Stimulated activated CD4-positive, alpha-beta T cell treated with anti-CD3 and anti-CD28 coated beads, Interleukin-2, amount 100 ng/mL, for 24 hours (primary cell): ENCODE measurements at places on chromosomes 3 and 15.

GRCh38 chr3:187750006-187750512, 4.8 kb upstream of the BCL6 start:
- no peak for DNase-seq

DNA sequence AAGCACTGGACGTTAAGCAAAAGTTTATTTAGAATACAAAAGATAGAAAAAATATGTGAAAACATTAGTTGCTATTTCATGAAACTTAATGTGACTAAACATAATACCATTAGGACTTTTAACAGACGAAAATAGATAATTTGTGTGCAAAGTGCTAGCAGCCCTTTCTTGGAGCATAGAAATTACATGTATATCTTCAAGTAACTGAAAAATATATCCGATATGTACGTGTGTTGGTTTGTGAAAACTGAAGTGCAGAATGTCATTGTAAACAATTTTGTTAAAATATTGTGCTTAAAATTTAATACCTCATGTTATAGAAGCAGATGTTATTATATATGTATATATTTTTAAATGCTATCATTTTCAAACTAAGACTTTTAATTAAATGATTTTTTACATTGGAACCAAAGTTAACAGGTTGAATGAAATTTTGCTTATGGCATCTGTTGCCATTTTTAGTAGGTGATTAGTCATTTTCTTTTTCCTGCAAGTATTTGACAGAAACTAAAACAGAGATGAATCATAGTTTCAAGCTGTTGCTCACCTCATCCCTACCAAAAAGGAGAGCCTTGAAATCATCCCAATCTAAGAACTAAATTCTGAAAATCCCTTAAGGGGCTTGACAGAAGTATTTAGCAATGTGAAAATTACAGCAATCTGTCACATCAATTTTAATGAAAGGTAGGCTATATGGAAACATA, 334.8 kb downstream of the NAALADL2 start:
- no peak for DNase-seq

DNA sequence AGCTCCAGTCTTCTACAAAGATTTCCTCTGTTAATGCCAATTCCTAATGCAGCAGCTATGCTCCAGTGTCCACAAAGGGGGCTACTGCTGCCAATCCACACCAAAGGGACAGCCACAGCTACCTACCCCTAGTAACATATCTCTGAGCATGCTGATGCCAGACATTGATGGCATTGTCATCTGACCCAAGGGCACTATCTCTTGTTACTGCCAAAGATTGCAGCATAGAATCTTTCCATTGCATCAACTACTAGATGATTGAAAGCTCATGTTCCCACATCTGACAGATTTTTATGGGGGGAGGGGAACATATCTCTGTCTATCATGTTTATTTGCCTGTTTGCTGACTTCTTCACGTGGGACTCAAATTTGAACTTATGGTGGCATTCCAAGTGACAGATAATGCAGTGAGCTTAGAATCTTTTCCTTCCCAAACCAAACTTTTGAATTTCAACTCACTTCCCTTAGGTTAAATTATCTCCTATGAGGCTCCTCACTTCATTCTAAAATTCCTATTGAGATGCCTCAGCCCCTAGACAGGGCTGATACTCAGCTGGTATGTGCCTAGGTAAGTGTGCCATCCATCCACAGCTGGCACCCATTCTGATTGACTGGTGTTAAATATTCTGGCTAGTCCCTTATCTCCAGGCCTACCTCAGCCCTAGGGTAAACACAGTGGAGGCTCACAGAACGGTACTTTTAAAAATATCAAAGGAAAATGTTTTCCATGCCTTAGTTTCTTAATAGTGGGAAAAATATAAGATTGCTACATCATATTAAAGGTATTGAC, 100.3 kb downstream of the STRIT1 start:
- no peak for DNase-seq

DNA sequence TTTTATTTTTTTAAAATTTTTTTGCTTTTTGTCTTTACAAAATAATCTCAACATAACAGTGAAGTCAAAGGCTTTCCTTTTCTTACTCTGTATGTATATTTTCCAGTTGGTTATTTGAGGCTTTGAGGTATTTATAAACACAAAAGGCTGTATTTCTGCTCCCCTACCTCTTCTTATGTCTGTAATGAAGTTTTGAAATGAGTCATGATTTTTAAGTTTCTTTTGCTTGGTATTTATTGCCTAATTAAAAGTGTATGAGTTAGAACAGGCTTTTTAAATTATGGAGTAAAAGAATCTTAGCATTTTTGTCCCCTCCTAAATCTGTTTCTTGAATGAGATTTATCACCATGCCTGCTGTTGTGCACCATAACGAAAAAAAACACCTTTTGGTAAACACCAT, 66.0 kb downstream of the DCUN1D1 start:
- no peak for DNase-seq

- DNase-seq: no peak
Observed at GRCh38 chr3:147311716-147312115, 94.6 kb downstream of the ZIC4 start.

- no peak for DNase-seq
Observed at GRCh38 chr3:26625187-26625586, 2.6 kb downstream of the LRRC3B start.

GRCh38 chr3:194723846-194724618, 38.3 kb downstream of the FAM43A start:
- no peak for DNase-seq

DNA sequence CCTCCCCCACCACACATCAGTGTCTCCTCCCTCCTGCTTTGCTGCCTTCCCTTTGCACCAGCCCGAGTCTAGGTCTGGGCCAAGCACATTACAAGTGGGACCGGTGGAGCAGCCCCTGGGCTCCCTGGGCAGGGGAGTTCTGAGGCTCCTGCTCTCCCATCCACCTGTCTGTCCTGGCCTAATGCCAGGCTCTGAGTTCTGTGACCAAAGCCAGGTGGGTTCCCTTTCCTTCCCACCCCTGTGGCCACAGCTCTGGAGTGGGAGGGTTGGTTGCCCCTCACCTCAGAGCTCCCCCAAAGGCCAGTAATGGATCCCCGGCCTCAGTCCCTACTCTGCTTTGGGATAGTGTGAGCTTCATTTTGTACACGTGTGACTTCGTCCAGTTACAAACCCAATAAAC, 2.3 kb upstream of the ABCF3 start:
- DNase-seq: no peak

GRCh38 chr3:17954801-17955200, 212.4 kb upstream of the TBC1D5 start:
- no peak for DNase-seq

DNA sequence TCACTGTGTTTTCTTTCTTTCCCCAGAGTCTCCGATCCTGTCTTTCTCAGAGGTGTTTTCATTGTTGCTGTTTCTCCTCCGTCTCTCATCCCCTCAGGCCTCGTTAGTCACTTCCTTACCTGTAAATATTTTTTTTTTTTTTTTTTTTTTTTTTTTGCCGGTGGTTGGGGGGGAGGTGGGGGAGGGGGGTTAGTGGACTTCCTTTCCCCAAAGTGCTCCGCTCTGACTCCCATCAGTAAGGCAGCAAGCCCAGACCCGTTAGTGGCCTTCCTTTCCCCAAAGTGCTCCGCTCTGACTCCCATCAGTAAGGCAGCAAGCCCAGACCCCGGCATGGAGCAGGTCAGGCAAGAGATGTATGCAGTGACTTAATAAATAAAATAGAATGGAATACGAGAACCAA, 97.1 kb upstream of the TNFAIP8L3 start:
- DNase-seq: no peak

GRCh38 chr3:61297821-61298220, 46.6 kb upstream of the FHIT start:
- DNase-seq: no peak

- no peak for DNase-seq
Observed at GRCh38 chr3:197692641-197693040, 44.1 kb downstream of the RUBCN start.

DNA sequence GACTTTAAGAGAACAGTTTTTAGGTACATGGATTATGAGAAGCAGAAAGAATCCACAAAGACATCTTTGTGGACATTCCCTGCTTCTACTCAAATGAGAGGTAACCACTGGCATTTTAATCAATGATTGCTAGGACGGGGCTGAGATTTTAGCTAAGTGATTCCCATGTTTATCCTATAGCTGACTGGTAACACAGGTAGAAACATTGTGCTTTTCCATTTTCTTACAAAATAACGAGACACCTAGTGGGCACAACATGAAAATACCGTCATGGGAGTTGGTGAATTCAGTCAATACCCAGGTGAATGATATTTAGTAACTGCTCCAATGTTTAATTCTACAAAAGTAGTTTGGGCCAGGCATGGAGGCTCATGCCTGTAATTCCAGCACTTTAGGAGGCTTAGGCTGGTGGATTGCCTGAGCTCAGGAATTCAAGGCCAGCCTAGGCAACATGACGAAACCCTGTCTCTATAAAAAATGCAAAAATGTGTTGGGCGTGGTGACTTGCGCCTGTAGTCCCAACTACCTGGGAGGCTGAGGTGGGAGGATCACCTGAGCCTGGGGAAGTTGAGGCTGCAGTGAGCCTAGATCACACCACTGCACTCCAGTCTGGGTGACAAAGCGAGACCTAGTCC, 37.2 kb upstream of the DENND4A start:
- no peak for DNase-seq

DNA sequence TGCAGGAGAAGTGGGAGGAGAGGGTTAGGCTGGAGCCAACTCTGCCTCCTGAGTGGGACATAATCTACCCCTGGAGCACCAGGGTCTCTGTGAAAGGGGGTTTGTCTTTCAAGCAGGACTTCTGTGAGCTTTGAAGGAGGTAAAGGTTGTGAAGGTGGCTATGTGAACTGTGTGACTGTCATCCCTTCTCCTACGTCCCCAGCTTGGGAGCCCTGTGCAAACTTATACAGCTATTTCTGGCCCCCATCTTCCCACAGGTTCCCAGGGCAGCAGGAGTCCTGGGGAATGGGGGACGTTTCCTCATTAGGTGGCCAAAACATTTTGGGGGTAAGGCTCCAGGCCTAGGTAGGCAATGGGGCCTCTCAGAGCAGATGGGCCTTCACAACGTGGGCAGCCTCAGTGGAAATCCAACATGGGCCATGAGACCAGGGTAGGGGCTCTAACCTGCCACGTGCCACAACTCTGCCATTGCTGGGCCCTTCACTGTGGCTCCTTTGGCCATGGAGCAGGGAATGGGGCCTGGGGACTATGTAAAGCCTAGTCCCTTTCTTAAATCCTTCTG, 3.5 kb downstream of the VIPR1 start:
- DNase-seq: no peak

DNA sequence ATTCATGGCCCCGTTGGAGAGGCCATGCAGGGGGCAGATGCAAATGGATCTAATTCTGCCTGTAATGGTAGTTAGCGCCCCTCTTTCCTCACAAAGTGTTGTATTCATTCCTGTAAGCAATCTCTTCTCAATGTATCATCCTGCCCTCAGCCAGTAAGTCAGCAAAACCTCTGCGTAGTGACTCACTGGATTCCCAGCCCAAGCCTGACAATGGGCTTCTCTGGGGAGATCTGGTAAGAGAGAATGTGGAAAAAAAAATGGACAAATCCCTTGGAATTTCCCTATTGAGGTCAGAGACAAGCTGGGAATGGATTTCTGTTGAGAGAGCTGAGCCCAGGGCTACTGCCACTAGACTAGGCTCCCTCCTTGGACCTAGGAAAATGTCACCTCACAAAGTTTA, 25.4 kb downstream of the ADPGK start:
- DNase-seq: no peak

- no peak for DNase-seq
Observed at GRCh38 chr3:67192466-67192865, 194.4 kb downstream of the KBTBD8 start.

- DNase-seq: no peak
Observed at GRCh38 chr3:17232442-17232841, 347.7 kb downstream of the PLCL2 start.

- no peak for DNase-seq
Observed at GRCh38 chr15:68299436-68299835, 21.9 kb downstream of the FEM1B start.

DNA sequence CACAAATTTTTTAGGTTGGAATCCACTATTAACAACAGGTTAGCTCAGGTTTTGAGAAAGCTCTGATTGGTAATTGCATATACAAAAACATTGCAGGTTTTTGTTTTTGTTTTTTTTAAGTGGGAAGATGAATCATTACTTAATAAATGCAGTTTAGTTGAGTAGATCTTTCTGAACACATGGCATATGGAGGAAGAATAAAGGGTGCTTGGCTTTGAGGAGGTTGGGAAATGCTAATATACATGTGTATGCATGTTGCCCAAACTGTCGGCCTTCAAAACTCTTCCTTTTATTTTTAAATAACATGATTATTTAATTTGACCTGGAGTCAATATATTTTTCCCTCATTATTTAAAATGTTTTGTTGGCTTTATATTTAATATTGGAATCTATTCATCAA, 32.8 kb downstream of the ZBTB38 start:
- DNase-seq: no peak

DNA sequence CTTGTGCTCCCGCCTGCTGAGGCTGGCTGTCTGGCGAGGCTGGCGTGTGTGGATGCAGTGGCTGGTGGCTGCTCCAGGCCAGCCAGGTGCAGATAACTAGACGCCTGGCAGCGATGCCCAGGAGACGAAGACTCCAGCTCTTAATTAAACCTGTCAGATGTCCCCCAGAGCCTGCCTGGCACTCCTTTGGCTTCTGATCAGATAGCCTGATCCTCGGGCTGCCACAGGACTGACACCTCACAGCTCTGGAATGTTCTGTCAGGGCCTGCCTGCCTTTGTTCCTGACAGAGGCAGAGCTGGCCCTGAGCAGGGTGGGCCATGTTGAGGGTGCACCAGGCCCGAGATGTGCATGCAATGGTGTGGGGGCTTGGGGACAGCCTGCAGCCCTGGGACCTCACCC, 36.5 kb downstream of the PLXNA1 start:
- no peak for DNase-seq

- DNase-seq: no peak
Observed at GRCh38 chr3:114093596-114093995, 37.1 kb downstream of the QTRT2 start.

DNA sequence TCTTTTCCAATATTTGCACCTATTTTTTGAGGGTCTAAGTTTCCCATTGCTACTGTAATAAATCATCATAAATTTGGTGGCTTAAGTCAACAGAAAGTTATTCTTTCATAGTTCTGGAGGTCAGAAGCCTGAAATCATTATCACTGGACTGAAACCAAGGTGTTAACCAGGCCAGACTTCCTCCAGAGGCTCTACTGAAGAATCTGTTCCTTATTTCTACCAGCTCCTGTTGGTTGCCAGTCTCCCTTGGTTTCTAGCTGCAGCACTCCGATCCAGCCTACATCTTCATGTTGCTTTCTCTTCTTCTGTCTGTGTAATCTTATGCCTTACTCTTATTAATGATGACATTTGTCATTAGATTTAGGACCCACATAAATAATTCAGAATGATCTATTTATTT, 22.0 kb upstream of the ARPP21 start:
- no peak for DNase-seq

DNA sequence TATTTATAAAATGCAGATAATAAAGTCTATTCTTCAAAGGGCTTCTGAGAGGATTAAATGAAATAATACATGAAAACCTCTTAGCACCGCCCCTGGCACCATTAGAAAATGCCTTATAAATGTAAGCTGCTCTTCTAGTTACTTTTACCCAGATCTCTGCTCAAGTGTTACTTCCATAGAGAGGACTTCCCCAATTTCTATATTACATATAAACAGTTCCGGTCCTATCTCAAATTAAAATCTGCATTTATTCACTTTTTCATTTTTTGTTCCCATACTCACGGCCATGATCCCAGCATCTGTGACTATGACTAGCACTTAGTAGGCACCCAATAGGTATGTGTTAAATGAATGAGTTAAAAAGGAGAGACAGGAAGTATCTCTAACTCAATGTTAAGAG, 890.9 kb upstream of the CFAP20DC start:
- no peak for DNase-seq
